ENCODE measurements at places on chromosomes 13 and 19.

DNA sequence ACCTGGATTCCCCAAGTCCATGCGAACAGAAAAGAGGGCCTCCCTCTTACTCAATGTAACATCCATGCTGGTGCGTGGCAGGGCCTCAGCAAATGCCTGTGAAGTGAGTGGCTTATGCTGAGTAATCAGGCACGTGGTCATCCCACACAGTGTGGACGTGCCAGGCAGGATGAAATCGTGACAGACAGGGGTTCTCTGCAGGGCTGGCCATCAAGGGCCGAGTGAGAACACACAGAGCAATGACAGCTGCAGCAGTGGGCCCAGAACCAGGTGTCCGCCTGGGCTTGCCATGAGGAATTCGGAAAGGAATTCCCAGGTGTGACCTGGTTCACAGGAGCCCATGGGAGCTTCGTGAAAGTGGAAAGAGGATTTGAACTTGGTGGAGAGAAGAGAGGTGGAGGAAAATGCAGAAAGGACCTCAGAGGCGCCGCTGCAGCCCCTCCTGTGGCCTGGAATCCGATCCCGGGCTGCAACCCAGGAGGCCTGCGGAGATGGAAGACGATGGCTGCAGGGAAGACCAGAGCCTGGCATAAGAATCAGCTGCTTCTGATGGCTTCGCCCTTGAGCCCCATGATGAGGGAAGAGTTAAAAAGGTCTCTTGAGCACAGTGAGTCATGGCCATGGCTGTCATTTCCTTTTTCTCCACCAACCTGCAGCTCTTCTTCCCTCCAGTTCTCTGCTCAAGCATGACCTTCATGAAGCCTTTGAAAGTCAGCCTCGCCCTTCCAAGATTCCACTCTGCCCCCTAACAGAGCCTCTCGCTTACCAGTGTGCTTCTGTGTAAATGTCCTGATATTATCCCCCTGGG lies 34.6 kb upstream of the SOX1 start:
- H3K27ac ChIP-seq: no peak overlapping the region
- no peaks in the 10 kb centered on the region for H3K36me3 ChIP-seq
- no peak overlapping the region for H3K4me3 ChIP-seq
- H3K4me1 ChIP-seq: no peaks in the 10 kb centered on the region
- peak; percentile 70 for DNase-seq

- H3K36me3 ChIP-seq: no peaks in the 10 kb centered on the region
- DNase-seq: no peak
- no peak overlapping the region for H3K4me3 ChIP-seq
These were observed 952.0 kb downstream of the SLITRK5 start for GRCh38 chr13:88623150-88623549.

GRCh38 chr13:67416047-67416925 lies 186.2 kb upstream of the PCDH9 start:
- H3K4me3 ChIP-seq: no peak overlapping the region
- DNase-seq: no peak
- no peaks in the 10 kb centered on the region for H3K27me3 ChIP-seq
- H3K4me1 ChIP-seq: no peaks in the 10 kb centered on the region
- no peaks in the 10 kb centered on the region for H3K36me3 ChIP-seq

DNA sequence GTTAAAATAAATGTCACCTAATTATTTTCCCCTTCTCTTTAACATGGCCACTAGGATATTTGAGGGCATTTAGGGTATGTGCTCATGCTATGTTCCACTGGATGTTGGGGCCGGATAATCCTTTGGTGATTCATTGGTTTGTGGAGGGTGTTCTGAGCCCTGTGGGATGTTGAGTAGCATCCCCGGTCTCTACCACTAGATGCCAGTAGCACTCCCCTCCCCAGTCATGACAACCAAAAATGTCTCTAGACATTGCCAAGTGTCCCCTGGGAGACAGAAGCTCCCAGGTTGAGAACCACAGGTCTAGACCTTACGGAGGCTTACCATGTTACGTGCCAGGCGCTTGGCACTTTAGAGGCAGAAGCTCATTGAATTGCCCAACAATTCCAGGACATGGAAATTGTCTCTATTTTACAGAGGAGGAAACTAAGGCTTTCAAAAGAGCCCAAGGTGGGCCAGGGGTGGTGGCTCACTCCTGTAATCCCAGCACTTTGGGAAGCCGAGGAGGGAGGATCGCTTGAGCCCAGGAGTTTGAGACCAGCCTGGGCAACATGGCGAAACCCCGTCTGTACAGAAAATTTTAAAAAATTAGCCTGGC lies 14.1 kb downstream of the SHANK1 start:
- no peaks in the 10 kb centered on the region for H3K36me3 ChIP-seq
- H3K27ac ChIP-seq: no peak overlapping the region
- no peaks in the 10 kb centered on the region for H3K4me1 ChIP-seq
- no peak for DNase-seq
- no peaks in the 10 kb centered on the region for H3K27me3 ChIP-seq

GRCh38 chr13:62684359-62684758 lies 1268.7 kb upstream of the PCDH20 start:
- no peaks in the 10 kb centered on the region for H3K36me3 ChIP-seq
- H3K27me3 ChIP-seq: no peaks in the 10 kb centered on the region
- no peak overlapping the region for H3K27ac ChIP-seq
- H3K4me1 ChIP-seq: no peaks in the 10 kb centered on the region
- DNase-seq: no peak
- H3K4me3 ChIP-seq: no peak overlapping the region

DNA sequence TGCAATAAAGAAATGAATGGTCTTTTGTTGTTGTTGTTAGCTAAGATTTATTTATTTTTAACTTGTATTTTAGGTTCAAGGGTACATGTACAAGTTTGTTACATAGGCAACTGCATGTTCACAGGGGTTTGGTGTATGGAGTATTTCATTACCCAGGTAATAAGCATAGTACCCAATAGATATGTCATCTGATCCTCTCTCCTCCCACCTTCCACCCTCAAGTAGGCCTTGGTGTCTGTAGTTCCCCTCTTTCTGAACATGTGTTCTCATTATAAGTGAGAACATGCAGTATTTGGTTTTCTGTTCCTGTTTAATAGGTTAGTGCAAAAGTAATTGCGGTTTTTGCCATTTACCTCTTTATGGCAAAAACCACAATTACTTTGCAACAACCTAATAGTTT lies 554.1 kb downstream of the TBC1D4 start:
- H3K36me3 ChIP-seq: no peaks in the 10 kb centered on the region
- H3K27me3 ChIP-seq: no peaks in the 10 kb centered on the region
- no peak overlapping the region for H3K27ac ChIP-seq
- no peak for DNase-seq
- no peak overlapping the region for H3K4me3 ChIP-seq
- H3K4me1 ChIP-seq: no peaks in the 10 kb centered on the region

DNA sequence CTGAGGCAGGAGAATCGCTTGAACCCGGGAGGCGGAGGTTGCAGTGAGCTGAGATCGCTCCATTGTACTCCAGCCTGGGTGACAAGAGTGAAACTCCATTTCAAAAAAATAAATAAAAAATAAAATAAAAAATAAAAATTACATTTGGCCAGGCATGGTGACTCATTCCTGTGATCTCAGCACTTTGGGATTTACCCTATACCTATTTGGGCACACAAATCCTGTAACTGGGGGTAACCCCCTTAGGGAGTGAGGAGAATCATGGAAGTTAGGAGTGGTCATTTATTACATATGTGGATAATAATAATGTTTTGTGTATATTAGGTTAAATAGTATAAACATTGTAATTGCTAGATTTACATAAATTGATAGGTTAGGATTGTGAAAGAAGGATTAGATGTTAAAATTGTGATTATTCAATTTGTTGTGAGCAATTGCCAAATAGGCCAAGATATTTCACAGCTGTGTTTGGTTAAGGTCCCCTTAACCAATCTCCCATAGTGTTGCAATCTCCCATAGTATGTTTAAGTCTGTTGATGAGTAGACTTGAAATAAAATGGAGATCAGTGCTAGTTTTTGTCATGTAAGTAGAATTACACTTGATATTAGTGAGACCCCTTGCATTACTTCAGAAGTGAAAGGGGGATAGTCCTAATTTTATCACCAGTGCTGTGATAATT lies 30.7 kb downstream of the ZNF844 start:
- no peaks in the 10 kb centered on the region for H3K4me1 ChIP-seq
- H3K4me3 ChIP-seq: no peak overlapping the region
- no peaks in the 10 kb centered on the region for H3K27me3 ChIP-seq
- no peak overlapping the region for H3K27ac ChIP-seq

- H3K27ac ChIP-seq: no peak overlapping the region
- H3K4me3 ChIP-seq: no peak overlapping the region
- no peak for DNase-seq
- no peaks in the 10 kb centered on the region for H3K27me3 ChIP-seq
These were observed 8.7 kb downstream of the MEGF8 start for GRCh38 chr19:42333975-42334696.

DNA sequence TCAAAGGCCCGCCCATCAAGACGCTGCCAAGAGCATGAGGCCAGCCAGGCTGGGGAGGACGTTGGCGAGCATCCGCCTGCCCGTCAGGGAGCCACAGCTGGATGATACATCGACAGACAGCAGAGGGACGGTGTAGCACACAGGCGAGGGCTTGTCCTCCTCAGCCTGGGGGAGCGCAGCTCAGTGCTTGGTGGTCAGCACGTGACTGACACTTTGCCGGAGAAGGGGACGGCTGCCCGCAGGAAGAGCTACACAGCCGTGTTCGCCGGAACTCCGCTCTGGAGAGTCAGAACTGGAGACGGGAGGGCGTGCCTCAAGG lies 34.1 kb downstream of the CSNK1G2 start:
- no peak overlapping the region for H3K4me3 ChIP-seq
- no peaks in the 10 kb centered on the region for H3K27me3 ChIP-seq
- no peak for DNase-seq

DNA sequence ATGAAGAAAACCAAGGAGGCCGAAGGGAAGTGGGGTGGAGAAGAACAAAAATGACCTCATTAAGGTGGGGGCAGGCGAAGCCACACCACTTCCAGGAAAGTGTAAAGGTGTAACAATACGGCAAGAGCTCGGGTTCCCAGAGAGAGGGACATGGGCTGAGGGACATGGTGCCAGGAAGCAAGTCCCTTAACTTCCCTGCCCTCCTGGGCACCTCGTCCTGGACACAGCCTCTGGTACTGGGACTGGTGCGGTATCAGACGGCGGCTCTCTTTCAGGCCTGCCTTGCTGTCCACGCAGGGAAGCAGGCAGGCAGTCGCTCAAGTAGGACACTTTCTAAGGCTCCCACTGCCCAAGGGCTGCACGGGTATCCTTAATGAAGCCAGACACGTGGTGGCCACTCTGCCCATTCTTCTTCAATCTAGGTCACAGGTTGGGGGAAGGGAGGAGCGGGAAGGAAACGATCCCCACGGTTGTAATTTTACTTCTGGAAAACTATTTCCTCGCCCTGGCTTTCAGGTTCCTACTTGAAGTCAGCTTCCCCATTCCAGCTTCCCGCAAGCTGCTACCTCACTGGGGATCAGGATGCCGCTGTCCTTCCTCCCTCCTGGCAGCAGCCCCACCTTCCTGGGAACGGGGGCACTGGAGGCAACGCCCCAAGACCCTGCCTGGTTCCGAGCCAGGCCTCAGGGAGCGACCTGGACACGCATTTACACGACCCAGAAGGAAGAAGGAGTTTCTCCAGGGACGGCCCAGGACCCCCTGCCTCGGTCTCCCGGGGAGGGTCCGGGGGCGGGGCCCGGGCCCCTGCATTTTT lies 1.2 kb downstream of the AP3D1 start:
- DNase-seq: no peak
- no peaks in the 10 kb centered on the region for H3K4me1 ChIP-seq
- no peak overlapping the region for H3K27ac ChIP-seq

GRCh38 chr13:102035969-102036368 lies 365.9 kb downstream of the FGF14 start:
- H3K27ac ChIP-seq: no peak overlapping the region
- no peaks in the 10 kb centered on the region for H3K36me3 ChIP-seq
- H3K4me3 ChIP-seq: no peak overlapping the region
- no peaks in the 10 kb centered on the region for H3K27me3 ChIP-seq

GRCh38 chr13:108987517-108987916 lies 358.1 kb downstream of the MYO16 start:
- peak; percentile 48 for DNase-seq
- H3K27me3 ChIP-seq: no peaks in the 10 kb centered on the region
- no peak overlapping the region for H3K27ac ChIP-seq
- no peak overlapping the region for H3K4me3 ChIP-seq

DNA sequence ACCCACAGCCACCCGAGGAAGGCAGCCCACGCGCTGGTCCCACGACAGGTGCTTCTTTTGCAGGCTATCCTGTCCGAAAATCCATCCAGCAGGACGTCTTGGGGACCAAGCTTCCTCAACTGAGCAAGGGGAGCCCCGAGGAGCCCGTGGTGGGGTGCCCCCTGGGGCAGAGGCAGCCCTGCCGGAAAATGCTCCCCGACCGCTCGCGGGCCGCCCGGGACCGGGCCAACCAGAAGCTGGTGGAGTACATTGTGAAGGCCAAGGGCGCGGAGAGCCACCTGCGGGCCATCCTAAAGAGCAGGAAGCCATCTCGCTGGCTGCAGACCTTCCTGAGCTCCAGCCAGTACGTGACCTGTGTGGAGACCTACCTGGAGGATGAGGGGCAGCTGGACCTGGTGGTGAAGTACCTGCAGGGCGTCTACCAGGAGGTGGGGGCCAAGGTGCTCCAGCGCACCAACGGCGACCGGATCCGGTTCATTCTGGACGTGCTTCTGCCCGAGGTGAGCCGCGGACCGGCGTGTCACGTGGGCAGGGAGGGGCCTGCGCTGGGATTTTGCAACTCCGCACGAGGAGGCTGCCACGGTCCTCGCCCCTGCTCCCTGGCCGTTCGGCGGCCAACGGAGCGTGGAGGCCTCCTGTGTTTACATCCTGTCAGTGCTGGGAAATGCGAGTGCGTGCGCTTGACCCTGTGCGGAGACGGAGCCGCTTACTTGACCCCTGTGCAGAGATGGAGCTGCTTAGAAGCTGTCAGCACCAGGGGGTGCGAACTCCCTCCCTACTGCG lies 12.9 kb upstream of the NDUFS7 start:
- peaks cover 21% of the 10 kb centered on the region for H3K36me3 ChIP-seq
- H3K4me1 ChIP-seq: no peaks in the 10 kb centered on the region
- H3K4me3 ChIP-seq: no peak overlapping the region
- H3K27me3 ChIP-seq: no peaks in the 10 kb centered on the region
- H3K27ac ChIP-seq: no peak overlapping the region

DNA sequence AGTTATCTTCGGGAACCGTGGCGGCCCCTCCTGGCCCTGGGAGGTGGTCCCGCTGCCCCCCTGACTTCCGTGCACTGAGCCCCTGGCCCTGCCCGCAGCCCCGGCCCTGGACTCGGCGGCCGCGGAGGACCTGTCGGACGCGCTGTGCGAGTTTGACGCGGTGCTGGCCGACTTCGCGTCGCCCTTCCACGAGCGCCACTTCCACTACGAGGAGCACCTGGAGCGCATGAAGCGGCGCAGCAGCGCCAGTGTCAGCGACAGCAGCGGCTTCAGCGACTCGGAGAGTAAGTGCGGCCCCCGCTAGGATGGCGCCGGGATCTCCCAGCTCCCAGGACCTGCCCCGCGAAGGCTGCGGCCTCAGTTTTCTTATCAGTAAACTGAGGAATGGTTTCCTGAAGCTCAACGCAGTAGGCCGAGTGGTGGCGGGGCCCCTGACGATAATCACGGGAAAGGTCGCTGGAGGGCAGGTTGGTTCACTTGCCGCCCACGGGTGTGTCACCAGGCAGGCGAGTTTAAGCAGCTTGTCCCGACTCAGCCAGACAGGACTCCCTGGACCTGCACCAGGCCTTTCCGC lies 924 bp downstream of the RGCC start:
- peaks cover 2% of the 10 kb centered on the region for H3K4me1 ChIP-seq
- DNase-seq: peak; percentile 69
- H3K4me3 ChIP-seq: peak overlapping the region; percentile 32
- H3K27ac ChIP-seq: no peak overlapping the region

Measured in aorta (tissue), 5 donors.